Cerebellar nuclear complex (tissue), 1 donor: ENCODE measurements at places on chromosomes 6 and 20.

- DNase-seq, result no peak
Observed at GRCh38 chr6:44009425-44010321, 117.6 kb downstream of the MRPL14 start.

GRCh38 chr6:16057446-16057845, 71.4 kb upstream of the MYLIP start:
- DNase-seq, result no peak

DNA sequence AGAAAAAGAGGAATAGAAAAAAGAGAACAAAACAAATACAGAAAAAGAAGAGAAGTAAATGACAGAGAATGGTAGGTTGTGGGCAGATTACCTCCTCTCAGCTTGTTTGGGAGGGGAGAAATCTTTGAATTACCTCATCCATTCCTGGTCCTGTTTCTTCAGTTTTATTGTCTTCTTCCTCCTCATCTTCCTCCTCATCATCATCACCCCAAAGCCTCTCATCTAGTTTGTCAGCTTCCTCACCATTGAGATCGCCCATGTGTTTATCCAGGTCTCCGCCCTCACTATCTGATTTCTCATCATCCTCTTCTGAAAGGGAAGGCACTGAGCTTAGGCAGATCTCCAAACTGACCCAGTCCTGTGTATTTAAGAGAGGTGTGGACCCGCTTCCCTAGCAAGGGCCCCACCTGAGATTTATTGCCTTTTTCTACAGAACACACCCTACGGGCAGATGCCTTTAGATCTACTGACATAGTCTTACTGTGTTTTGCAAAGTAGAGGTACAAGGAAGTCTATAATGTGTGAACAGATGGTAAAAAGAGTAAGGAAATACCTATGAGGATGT, 24.2 kb upstream of the LYRM2 start:
- no peak for DNase-seq

DNA sequence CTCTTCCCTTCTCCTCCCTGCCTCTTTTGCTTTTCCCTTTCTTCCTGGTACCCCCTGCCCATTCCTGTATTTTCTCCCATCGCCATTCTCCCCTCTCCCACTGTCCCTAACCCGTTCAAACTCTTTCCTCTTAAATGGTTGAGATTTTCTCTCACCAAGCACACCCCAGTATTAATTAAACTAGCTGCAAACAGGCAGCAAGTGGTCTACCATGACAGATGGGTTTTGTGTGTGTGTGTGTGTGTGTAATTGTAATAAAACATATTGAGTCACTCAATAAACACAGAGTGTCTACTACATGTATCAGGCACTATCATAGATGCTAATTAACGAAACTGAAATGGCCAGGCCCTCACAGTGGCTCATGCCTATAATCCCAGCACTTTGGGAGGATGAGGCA, 6.7 kb downstream of the RAET1E start:
- DNase-seq, result no peak

DNA sequence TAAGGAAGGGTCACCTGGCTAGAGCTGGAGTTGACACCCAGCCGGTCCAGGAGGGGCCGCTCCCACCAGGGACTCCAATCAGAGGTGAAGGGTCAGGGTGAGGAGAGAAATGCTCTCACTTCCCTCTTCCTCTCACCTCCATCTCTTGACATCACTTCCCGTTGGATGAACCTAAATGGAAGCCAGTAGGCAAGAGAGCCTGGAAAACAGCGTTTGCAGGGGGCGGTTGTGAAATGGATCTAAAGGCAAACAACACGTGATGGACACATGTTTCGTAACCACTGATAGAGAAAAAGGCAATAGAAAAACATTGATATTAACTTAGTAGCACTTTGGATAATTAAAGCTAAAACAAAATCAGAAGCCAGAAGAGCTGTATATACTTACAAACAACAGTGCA, 105.6 kb upstream of the FOXA2 start:
- DNase-seq, result no peak

- DNase-seq, result no peak
Observed at GRCh38 chr6:5529015-5529414, 267.7 kb downstream of the FARS2 start.

DNA sequence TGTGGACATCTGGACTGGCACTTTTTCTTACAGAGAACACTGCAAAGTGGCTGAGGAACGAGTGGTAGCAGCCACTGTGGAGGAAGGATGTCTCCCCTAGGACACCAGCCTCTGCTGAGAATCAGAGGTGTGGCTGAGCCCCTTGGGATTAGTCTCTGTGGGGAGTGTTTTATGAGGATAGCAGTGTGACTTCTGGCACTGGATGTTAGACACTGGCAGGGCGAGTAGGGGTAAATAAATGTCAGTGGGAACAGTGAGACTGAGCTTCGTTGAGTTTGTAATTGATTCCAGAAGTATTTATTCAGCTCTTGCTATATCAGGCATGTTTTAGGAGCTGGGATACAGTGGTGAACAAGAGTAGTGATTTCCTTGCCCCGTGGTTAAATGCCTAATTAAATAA, 124.0 kb downstream of the JARID2 start:
- DNase-seq, result no peak

- DNase-seq, result no peak
Observed at GRCh38 chr6:167474725-167475124, 149.8 kb downstream of the TTLL2 start.

- DNase-seq, result no peak
Observed at GRCh38 chr6:143166247-143166695, 105.6 kb downstream of the AIG1 start.

- DNase-seq, result no peak
Observed at GRCh38 chr20:39851459-39851858, 837.6 kb downstream of the MAFB start.

DNA sequence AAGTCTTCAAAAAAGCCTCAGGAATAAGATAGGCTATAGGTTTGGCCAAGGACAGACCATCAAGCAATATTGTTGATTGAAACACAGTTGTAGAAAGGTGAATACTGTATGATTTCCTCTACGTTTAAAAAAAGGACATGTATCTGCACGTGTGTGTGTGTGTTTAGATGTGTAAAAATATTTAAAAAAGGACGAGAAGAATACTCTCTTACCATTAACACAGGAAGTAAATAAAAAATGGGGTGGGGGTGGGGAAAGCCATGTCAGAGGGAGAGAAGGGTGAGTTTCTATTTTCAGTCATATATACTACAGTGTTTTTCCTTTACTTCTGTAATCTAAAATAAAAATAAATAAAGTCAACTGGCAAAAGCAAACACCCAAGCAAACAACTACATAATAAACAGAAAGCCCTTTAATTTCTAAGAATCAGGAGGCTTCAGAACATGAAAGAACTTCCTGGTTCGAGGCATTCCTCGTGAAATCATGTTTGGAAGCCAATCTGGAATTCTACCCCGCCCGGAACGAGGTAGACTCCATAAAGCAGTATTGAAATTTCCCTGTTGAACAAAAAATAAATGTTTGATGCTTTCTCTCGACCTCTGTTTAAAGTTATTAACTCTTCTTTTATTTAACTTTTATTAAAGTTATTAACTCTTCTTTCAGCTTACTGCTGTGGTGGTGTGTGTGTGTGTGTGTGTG, 158.1 kb upstream of the ZNF217 start:
- no peak for DNase-seq

- DNase-seq, result no peak
Observed at GRCh38 chr6:41449399-41450245, 96.6 kb upstream of the FOXP4 start.

GRCh38 chr6:118296129-118296901, 251.8 kb upstream of the PLN start:
- DNase-seq, result no peak

DNA sequence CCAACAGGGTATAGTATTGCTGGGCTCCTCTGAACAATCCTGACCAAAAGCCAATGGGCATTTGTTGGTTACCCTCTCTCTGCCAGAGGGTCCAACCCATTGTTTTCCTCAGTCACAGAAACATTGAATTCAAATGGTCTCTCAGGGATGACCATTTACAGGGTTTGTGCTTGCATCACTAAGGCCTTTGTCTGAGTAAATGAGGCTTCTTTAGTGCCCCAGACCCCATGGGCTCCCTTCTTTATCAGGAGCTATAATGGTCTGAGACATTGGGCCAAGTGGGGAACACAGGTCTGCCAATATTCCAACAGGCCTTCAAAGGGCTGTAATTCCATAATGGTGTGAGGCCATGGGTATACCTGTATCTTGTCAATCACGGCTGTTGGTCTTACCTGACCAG, 27.1 kb downstream of the GSTA2 start:
- no peak for DNase-seq

- DNase-seq, result no peak
Observed at GRCh38 chr6:170046791-170047626, 243.9 kb downstream of the DLL1 start.

- DNase-seq, result no peak
Observed at GRCh38 chr20:38771621-38772020, 23.4 kb downstream of the ACTR5 start.

- DNase-seq, result no peak
Observed at GRCh38 chr20:33947709-33948295, 45.9 kb upstream of the RALY start.

DNA sequence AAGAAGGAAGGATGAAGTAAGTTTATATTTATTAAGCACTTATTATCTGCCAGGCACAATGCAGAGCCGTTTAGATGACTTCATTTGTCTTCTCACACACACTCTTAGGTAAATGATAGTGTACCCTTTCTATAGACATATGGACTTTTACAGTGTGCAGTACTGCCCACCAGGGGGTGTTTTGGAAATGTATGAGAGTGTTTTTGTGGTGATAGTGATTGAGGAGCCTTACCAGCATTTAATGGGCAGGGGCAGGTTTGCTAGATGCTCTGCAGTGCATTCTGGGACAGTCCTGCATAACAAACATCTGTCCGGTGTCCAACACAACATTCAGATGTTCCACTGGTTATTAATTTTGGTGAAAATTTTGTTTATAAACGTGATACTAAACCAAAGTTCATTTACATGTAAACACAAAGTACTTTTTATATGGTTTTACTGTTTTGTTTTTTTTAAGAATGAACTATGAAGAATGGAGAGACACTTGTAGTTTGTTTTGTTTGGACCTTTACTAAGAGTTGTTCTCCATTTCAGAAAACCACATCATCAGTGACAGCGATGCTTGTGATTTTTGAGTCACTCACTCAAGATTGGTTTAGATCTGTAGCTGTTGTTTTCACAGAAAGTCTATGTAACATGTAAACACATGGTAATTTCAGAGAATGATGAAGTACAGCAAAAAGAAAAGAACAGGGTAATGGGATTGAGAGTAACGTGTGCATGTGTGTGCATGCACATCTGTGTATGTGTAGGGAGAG, 19.9 kb downstream of the KCNS1 start:
- DNase-seq, result no peak

- DNase-seq, result no peak
Observed at GRCh38 chr20:12177657-12178293, 260.1 kb downstream of the BTBD3 start.

DNA sequence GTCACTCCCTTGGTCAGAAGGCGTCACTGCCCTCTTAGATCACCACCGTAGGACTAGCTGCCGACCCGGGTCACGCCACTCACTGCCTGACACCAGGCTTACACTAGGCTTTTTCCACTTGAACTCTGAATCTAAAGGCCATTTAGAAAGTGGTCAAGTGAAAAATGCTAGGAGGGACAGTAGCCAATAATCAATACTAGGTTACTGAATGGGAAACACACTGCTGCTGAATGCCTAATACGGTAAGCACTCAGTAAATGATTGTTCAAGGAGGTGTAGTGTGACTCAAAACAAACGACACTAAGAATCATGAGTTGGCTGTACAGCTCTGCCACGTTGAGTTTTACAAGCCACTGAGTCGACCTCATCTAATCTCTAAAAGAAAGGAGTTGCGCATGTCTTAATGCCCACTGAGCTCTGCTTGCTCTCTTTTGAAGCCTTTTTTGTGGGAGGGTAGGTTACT, 760 bp upstream of the IBTK start:
- DNase-seq, result no peak

- no peak for DNase-seq
Observed at GRCh38 chr6:30557683-30557981, 537 bp downstream of the PRR3 start.

DNA sequence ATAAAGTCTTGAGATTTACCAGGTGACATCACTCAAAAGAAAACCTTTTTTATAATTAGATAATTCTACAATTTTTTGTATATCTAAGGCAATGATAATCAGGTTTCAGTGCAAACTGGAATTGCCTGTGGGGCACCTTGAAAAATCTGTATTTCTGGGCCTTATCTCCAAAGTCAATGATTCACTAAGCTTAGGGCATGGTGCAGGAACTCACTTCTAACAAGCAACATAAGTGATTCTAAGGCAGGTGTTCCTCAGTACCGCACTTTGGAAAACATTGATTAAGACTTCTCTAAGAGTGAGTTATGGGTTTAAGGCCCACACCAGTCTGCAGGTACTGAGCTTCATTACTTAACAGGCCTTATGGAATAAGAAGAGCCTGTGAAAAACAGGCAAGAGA, 115.3 kb downstream of the COL12A1 start:
- no peak for DNase-seq

DNA sequence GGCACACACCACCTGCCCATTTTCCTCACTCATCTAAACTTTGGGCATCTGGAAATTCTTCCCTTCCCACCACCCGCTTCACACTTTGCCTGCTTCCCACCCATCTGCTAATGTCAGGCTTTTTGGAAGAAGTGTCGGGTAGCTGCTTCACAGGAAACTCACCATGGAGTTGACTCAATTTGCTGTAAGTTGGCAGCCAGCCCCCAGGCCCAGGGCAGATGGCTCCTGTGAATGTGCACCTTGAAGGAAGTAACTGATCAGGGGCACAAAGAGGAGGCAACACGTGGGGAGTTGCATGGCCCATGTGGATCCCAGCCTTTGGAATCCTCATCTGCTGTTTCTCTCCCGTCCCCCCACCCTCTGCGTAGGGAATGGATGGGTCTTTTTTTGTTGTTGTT, 87.3 kb downstream of the PPP1R14C start:
- no peak for DNase-seq

DNA sequence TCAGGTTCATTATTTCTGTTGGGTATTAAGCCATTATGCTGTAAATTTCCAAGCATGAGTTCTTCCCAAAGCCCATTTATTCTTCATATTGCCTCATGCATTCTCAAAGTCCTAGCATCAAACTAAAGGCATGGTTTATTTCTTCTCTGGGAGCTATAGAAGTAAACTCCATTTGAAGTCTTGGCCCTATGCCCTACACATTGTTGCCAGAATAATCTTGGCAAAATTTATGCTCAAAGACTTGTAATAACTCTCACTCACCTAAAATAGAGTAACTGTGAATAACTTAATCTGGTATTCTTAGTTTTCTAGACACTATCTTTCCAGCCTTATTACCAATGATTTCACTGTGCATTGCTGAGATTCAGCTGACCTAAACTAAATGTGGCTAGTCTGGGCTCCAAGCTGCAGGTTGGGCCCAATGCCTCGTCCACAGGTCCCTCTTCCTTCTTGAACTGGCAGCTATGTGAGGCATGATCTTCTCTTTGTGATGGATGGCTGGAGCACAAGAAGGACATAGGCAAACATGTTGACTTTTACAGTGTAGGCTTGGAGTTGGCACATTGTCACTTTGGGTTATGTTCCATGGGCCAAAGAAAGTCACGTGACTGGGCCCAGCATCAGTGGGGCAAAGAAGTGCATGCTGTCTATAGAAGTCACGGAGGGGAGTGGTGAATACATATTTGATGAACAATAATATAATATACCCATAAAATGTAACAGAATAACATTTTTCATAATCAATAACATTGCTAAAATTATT, 39.1 kb upstream of the ANKEF1 start:
- DNase-seq, result no peak
